Activated CD8-positive, alpha-beta memory T cell treated with anti-CD3 and anti-CD28 coated beads, Interleukin-2, amount 10 ng/mL, durations not matched to agents 7 days and 5 days (primary cell): ENCODE measurements at places on chromosomes 11 and 22.

DNA sequence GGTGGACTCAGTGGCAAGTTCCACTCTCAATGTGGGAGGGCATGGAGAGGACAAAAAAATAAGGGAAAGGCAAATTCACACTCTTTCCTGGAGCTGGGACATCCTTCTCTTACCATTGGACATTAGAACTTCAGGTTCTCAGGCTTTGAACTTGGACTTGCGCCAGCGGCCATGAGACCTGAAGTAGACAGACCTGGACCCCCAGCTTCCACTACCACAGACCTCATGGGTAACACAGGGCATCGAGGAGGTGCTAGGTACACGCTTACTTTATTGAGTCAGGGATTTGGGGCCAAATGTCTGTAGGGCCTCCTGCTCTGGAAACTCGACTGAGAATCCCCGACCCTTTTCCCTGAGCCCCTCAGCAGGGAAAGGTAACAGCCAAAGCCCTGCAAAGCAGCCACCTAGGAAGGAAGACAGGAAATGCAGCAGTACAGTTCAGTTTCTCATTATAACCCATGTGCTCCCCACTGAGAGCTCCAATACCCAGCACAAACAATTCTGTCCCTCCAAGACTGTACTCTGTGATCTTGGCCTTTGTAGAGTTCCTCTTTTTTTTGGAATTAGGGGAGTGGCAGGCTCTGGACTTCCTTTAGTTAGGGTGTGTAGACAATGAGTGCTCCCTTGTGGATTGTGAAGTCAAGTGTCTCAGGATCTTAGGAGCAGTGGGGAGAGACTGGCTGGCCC, 5.7 kb downstream of the CHRNA10 start:
- H3K27ac ChIP-seq, result no peak overlapping the region
- no peaks in the 10 kb centered on the region for H3K27me3 ChIP-seq
- no peak for DNase-seq
- H3K4me3 ChIP-seq, result no peak overlapping the region

- H3K4me1 ChIP-seq, result peaks cover 2% of the 10 kb centered on the region
- no peak overlapping the region for H3K27ac ChIP-seq
- H3K4me3 ChIP-seq, result no peak overlapping the region
- H3K27me3 ChIP-seq, result peaks cover 56% of the 10 kb centered on the region
Observed at GRCh38 chr11:67031791-67032561, 9.0 kb downstream of the SYT12 start.

GRCh38 chr11:66595245-66595904, 2.4 kb downstream of the CCS start:
- peaks cover 6% of the 10 kb centered on the region for H3K27me3 ChIP-seq
- H3K27ac ChIP-seq, result peak overlapping the region; percentile 75
- H3K4me3 ChIP-seq, result peak overlapping the region; percentile 42
- H3K36me3 ChIP-seq, result peaks cover under 1% of the 10 kb centered on the region
- H3K4me1 ChIP-seq, result peaks cover 28% of the 10 kb centered on the region
- DNase-seq, result no peak

DNA sequence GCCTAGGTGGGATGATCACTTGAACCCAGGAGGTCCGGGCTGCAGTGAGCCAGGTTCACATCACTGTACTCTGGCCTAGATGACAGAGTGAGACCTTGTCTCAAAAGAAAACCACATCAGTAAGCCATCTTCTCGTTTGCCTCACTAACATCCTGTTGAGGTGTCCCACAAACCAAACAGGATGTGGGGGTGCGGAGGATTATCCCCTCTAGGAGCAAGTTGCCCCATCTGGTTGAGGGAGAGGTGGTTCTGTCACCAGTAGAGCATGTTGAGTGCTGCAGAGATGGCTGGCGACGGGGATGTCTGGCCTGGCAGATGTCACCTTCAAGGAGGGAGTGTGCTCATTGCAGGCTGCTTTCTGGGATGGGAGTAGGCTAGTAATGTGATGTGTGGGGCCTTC, 72.4 kb downstream of the ZNRF3 start:
- no peak overlapping the region for H3K4me3 ChIP-seq
- peak overlapping the region; percentile 66 for H3K27ac ChIP-seq
- no peaks in the 10 kb centered on the region for H3K36me3 ChIP-seq
- H3K4me1 ChIP-seq, result peaks cover 17% of the 10 kb centered on the region
- peaks cover 92% of the 10 kb centered on the region for H3K27me3 ChIP-seq
- peak; percentile 92 for DNase-seq

- no peak overlapping the region for H3K27ac ChIP-seq
- peaks cover 2% of the 10 kb centered on the region for H3K27me3 ChIP-seq
- no peaks in the 10 kb centered on the region for H3K4me1 ChIP-seq
- no peaks in the 10 kb centered on the region for H3K36me3 ChIP-seq
- DNase-seq, result no peak
Observed at GRCh38 chr22:35204807-35205775, 52.2 kb upstream of the HMGXB4 start.

GRCh38 chr22:19176175-19176643, 2.3 kb downstream of the SLC25A1 start:
- H3K27me3 ChIP-seq, result no peaks in the 10 kb centered on the region
- H3K27ac ChIP-seq, result no peak overlapping the region
- no peaks in the 10 kb centered on the region for H3K36me3 ChIP-seq
- no peak for DNase-seq

- no peak overlapping the region for H3K27ac ChIP-seq
- H3K4me3 ChIP-seq, result no peak overlapping the region
- no peak for DNase-seq
- peaks cover 14% of the 10 kb centered on the region for H3K27me3 ChIP-seq
- H3K36me3 ChIP-seq, result no peaks in the 10 kb centered on the region
Observed at GRCh38 chr22:44539467-44540063, 41.5 kb upstream of the RTL6 start.

DNA sequence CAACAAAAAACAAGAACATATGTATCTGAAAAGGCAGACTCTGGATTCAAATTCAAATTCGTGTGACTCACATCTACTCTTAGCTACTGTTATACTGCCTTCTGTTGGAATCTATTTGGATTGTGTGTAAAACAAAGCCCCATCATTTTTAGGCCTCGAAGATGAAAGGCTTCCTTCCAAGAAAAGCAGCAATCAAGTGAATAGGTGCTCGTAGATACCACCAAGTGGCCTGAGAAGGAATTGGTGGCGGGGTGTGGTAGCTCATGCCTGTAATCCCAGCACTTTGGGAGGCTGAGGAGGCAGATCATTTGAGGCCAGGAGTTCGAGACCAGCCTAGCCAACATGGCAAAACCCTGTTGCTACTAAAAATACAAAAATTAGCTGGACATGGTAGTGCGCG, 4.2 kb downstream of the GRAMD1B start:
- peaks cover 80% of the 10 kb centered on the region for H3K4me1 ChIP-seq
- no peaks in the 10 kb centered on the region for H3K27me3 ChIP-seq
- peaks cover 52% of the 10 kb centered on the region for H3K36me3 ChIP-seq
- H3K27ac ChIP-seq, result peak overlapping the region; percentile 55
- peak; percentile 65 for DNase-seq

DNA sequence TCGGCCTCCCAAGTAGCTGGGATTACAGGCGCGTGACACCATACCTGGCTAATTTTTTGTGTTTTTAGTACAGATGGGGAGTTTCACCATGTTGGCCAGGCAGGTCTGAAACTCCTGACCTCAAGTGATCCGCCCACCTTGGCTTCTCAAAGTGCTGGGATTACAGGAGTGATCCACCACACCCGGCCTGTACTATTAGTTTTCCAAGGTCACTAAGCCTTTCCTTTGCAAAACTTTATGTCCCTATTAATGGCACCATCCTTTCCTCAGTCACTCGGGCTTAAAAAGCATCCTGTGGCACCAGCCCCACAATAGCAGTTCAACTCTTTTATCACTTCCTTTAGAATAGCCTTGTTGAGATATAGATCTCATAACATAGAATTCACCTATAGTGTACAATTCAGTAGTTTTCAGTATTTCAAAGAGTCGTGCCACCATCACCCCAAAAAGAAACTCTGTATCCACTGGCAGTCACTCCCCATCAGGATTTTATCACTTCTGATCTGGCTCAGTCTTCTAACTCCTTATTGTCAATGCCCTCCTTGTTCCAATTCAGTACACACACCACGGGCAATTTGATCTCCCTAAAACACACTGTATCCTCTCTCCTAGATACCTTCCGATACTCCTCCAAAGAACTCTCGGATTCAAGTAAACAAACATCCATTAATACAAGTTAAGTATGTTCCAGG, 921 bp upstream of the BCL2L13 start:
- H3K4me1 ChIP-seq, result peaks cover 24% of the 10 kb centered on the region
- H3K36me3 ChIP-seq, result peaks cover 8% of the 10 kb centered on the region
- H3K27ac ChIP-seq, result peak overlapping the region; percentile 98
- no peak for DNase-seq
- peak overlapping the region; percentile 91 for H3K4me3 ChIP-seq

DNA sequence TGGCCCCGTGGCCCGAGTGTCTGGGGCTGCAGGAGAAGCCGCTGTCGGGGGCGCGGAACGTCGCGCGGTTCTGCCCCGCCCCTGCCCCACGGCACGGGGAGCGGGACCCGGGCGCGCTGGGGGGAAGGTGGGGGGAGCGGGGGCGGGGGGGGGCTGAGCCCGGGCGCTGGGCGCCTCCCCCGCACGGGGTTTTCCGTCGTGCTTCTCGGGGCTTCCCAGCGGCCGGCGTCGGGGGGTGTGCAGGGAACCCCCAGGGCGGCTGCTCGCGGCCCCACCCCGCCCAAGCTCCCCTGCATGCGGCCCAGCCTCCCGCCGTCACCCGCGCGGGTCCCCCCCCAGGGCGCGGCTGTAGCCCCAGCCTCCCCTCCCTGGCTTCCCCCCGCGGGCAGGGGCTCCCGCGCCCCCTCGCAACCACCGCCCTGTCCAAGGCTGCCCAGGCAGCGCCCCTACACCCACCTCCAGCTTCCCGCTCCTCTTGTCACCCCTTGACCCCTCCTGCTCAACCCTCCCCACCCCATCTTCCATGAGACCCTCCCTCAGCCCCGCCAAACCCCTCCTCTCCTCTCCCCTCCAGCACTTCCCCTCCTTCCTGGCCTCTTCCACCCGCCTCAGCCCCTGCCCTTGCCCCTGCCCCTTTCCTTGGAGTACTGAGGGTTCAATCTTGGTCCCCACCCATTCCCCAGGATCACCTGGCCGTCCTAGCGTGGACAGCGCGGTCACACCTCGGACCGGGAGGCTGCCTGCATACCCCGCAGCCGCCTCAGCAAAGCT, 1.7 kb downstream of the IL17REL start:
- no peak overlapping the region for H3K27ac ChIP-seq
- DNase-seq, result peak; percentile 42
- H3K4me1 ChIP-seq, result peaks cover 5% of the 10 kb centered on the region
- no peaks in the 10 kb centered on the region for H3K36me3 ChIP-seq
- peaks cover 11% of the 10 kb centered on the region for H3K27me3 ChIP-seq
- no peak overlapping the region for H3K4me3 ChIP-seq

DNA sequence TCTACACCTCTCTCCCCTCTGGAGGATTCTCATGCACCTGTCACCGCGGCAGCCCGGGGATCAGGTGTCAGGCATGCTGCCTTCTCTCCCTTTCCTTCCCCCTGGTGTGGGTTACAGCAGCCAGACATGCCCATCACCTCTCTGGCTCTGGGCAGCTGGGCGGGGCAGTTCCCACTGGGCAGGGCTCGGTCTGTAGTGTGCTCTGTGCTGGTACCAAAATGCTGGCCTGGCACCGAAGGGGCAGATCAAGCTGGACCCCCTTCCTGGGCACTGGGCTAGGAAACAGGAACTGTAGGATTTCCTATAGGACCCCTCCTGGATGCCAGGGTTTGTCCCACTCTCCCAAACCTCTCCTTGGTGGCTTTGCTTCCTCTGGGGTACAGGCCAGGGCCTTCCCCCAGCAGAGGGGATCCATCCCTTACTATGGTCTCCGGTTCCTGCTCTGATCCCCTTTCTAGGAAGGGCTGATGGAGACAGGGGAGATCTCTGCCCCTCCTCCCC, 821 bp downstream of the GAL3ST1 start:
- H3K4me3 ChIP-seq, result no peak overlapping the region
- peaks cover 17% of the 10 kb centered on the region for H3K27me3 ChIP-seq
- H3K36me3 ChIP-seq, result peaks cover 15% of the 10 kb centered on the region
- no peak overlapping the region for H3K27ac ChIP-seq
- peaks cover 1% of the 10 kb centered on the region for H3K4me1 ChIP-seq

DNA sequence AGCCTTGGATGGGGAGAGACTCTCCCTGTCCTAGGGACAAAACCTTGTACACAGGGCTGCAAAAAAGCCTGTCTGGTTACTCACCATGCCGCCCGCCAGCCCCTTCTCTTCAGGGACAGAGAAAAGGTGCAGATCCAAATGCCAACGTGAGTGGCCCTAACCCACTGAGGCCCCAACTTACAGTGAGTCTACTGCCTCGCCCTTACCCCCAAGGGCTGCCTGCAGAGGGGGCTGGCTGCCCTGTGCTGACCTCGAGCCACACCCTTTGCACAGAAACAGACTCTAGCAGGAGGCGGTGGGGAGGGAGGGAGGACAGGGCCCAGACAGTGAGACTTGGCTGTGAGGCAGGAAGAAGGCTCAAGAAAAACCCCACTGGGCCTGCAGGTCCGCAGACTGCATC, 13.6 kb upstream of the CHST1 start:
- no peak overlapping the region for H3K27ac ChIP-seq
- no peak overlapping the region for H3K4me3 ChIP-seq
- H3K4me1 ChIP-seq, result no peaks in the 10 kb centered on the region

DNA sequence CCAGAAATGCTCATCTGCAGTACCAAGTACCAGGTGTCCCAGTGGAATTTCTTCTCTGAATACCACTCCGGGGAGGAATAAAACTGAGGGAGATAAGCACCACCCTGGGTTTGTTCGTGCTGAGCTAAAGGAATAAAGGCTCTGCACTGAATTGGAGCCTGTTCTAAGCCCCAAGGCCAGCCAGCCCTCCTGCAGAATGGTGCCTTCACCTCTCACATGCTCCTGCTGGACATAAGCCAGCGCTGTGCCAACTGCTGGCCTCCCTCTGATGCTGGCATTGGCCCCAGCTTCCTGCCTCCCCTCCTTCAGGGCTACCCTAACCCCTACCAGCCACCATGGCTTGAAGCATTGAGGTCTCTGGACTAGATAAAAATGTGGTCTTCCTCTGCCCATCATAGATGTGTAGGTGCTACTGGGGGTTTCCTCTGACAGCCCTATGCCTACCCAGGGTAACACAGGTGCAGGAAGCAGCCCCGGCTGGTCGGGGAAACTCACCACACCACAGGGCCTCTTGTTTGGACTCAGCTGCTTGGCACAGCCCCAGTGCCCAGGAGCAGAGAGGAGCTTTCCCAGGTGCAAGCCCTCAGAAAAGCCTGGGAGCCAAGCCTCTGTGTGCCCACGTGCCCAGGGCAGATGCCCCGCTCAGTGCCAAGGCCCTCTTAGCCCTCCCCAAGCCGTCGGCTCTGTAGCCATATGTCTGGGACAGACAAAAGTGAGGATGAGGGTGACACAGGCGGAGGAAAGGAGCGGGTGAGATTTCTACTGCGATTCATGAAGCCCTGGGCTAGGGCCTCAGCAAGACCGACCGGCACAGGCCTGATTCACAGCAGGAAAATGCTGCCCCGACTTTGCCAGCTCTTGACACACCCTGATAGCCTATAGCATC, 34.1 kb upstream of the JAM3 start:
- H3K36me3 ChIP-seq, result peaks cover 2% of the 10 kb centered on the region
- peak overlapping the region; percentile 58 for H3K27ac ChIP-seq
- peaks cover 2% of the 10 kb centered on the region for H3K27me3 ChIP-seq
- no peak overlapping the region for H3K4me3 ChIP-seq
- H3K4me1 ChIP-seq, result peaks cover 50% of the 10 kb centered on the region

DNA sequence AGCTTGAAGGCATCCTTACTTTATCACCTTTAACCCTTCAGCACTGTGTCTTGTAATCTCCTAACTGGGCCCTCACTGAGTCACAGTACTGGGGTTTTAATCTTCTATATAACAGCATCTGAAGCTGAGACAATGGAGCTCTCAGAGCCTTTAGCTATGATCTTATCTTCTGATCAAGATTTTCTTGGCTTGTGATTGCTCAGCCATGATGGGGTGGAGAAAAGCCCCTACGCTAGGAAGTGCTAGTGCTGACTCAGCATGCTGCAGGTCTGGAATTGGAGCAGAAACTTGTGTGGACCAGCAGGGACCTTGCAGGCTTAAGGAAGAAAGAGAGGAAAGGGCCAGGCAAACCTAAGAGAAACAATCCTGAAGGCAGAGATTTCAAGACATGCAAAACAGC, 71.7 kb upstream of the EED start:
- peaks cover 6% of the 10 kb centered on the region for H3K36me3 ChIP-seq
- no peak overlapping the region for H3K4me3 ChIP-seq
- peaks cover 27% of the 10 kb centered on the region for H3K4me1 ChIP-seq
- H3K27ac ChIP-seq, result no peak overlapping the region
- H3K27me3 ChIP-seq, result no peaks in the 10 kb centered on the region
